ENCODE measurements at places on chromosomes 4 and X. TPM values are rescaled to one million over a fixed set of nuclear protein-coding genes. Genes with fewer than 3 reads are reported as not detected.

DNA sequence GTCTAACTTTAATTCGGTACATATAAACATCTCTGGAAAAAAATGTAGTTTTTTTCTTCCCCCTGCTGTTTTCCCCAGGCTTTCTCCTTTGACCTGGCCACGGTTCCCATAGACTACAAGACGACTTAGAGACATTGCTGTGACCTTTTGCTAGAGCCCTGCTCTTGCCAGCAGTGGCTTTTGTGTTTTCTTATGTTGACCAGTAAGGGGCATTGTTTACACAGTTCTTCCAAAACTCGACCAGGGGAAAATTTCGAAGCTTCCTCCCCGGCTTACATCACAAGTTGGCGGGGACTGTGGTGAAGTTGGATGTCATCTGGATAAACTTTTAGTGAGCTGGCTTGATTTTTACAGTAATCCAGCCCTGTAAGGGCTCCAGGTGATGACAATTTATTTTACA, 9.3 kb downstream of the CCDC160 start:
- H3K27ac ChIP-seq, result no peak overlapping the region
- no peak overlapping the region for H3K4me3 ChIP-seq
- no peak for DNase-seq
- H3K27me3 ChIP-seq, result no peaks in the 10 kb centered on the region
- H3K36me3 ChIP-seq, result no peaks in the 10 kb centered on the region
- H3K4me1 ChIP-seq, result no peaks in the 10 kb centered on the region

DNA sequence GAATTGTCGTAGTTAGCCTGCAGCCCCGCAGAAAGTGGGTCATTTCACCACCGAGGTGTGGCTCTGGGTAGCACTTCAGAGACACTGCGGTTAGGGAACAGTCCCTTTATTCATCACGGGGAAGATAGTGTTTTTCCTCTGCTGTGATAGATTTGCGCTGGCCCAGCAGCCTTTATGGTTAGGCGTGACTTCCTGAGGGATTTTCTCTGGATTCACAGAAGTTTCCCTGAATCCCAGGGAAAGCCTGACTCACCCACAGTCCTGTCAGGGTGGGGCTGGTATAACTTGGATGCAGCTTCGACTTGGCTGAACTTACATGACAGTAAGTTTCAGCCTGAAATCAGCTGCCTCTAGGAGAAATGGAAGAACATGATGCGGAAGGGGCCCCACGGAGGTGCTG, 196.3 kb upstream of the HHIP start:
- H3K27me3 ChIP-seq, result no peaks in the 10 kb centered on the region
- no peaks in the 10 kb centered on the region for H3K4me1 ChIP-seq
- no peak overlapping the region for H3K4me3 ChIP-seq
- no peaks in the 10 kb centered on the region for H3K36me3 ChIP-seq
- DNase-seq, result no peak

DNA sequence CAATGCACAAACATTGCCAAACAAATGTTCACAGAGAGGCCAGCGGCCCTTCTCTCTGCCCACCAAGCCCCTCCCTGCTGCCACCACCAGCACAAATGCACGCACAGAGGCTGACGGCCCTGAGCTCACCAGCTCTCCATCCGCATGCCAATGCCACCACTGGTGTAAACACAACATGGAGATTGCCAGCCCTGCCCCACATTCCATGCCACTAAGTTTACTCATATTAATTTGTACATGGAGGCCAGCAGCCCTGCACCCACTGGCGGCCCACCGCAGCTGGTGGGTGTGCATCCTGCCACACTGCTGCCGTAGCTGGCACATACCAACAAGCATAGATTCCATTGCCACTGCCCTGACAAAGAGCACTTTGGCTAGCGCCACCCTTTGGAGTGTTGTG, 124.0 kb downstream of the CYLC1 start:
- H3K4me3 ChIP-seq, result no peak overlapping the region
- no peaks in the 10 kb centered on the region for H3K4me1 ChIP-seq
- no peak overlapping the region for H3K27ac ChIP-seq
- H3K36me3 ChIP-seq, result no peaks in the 10 kb centered on the region
- H3K27me3 ChIP-seq, result no peaks in the 10 kb centered on the region
- no peak for DNase-seq

GRCh38 chrX:25003066-25003849, 12.5 kb downstream of the ARX start:
- peaks cover 9% of the 10 kb centered on the region for H3K4me1 ChIP-seq
- peaks cover 29% of the 10 kb centered on the region for H3K27me3 ChIP-seq
- no peaks in the 10 kb centered on the region for H3K36me3 ChIP-seq
- H3K27ac ChIP-seq, result no peak overlapping the region
- H3K4me3 ChIP-seq, result no peak overlapping the region

Gene SPANXN4
- not detected for total RNA-seq
